Activated CD4-positive, alpha-beta T cell treated with anti-CD3 and anti-CD28 coated beads, Interleukin-2, amount 50 U/mL, for 24 hours (primary cell): ENCODE measurements at places on chromosomes 6 and 20.

- DNase-seq: no peak
Observed at GRCh38 chr6:110053395-110054240, 75.5 kb downstream of the GPR6 start.

GRCh38 chr6:21807299-21808044 is 213.9 kb downstream of the SOX4 start:
- no peak for DNase-seq

DNA sequence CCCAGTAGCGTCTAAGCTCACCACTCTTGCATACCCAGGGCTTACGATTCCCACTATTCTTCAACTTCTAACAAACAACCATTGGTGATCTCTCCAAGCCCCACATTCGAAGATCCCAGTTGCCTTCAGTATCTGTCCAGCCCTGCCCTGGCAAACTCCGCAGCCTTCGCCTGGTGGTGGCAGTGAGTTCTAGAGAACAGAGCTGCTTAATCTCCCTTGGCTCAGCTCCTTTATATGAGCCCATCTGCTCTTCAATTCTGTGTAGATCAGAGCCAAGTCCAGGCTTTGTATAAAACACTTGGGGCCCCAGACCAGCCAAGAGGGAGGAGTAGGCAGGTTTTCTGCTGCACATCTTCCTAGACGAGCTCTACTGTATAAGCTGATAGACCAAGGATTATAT is 193.3 kb downstream of the PHACTR1 start:
- no peak for DNase-seq

GRCh38 chr6:47665112-47665511 is 33.3 kb upstream of the ADGRF4 start:
- no peak for DNase-seq

- DNase-seq: no peak
Observed at GRCh38 chr6:71388856-71389527, 100.4 kb downstream of the OGFRL1 start.

GRCh38 chr6:153787341-153787606 is 251.8 kb upstream of the OPRM1 start:
- no peak for DNase-seq
